ENCODE measurements at places on chromosomes 4 and X.
A peak's percentile ranks its signal among the peaks of the same experiment; 100 is the strongest.

DNA sequence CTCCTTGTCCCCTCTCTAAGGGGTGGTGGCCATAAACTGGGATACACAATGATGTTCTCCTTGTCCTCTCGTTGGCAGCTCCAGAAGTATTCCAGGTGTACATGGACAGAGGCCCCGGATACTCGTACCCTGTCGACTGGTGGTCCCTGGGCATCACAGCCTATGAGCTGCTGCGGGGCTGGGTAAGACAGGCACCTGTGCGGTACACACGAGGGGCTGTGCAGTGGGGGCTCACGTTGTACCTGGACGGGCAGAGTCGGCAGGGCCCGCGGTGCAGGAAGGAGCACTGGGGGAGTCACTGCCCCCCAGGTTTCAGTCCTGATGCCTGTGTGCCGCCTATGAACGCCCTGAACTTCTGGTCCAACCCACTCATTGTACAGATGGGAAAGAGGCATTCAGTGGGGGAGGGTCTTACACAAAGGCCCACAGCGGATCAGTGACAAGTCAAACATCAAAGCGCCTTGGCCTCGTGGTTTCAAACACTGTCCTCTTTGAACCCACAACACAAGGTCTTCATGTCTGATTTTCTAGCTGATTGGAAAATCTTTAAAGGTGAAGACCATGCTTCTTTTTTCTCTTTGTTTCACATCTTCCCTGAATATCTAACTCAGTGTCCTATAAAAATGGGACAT is 261.6 kb downstream of the EVC2 start:
- no peak for DNase-seq

DNA sequence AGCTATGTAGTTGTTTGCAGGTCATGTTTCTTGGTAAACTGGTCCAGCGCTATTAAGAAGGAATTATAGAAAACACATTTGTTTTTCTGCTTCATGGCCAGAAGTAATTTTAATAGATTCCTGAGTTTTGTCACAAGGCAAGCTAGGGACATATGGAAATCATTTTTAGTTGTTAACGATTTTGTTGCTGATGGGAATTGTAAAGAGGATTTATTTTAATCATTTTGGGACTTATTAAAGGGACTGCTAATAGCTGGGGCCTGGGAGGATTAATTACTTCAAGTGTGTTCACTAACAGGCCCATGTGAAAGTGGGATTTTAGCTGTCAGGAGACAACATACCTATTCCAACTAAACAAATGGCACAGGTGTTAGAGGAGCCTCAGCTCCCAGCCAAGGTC is 492.0 kb upstream of the ARX start:
- DNase-seq: no peak

DNA sequence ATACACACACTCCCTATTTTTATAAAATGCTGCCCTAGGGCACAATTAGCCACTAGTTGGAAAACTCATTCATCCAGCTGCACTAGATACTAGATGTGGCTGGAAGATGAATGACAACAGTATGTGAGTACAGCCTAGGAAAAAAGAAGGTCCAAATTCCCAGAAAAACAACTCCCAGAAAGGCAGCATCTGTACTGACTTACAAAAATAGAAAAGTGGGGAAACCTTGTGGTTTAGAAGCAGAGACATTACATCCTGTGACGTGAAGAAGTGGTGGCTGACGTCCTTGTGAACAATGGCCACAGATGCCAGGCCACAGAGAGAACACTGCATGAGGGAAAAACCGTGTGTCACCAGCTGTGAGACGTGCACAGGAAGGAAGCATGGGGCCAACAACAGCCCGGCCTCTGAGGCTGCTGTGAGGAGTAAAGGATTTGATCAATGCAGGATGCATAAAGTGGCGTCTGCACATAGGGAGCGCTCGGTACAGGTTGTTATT is 81.2 kb downstream of the SPRY1 start:
- DNase-seq: no peak

DNA sequence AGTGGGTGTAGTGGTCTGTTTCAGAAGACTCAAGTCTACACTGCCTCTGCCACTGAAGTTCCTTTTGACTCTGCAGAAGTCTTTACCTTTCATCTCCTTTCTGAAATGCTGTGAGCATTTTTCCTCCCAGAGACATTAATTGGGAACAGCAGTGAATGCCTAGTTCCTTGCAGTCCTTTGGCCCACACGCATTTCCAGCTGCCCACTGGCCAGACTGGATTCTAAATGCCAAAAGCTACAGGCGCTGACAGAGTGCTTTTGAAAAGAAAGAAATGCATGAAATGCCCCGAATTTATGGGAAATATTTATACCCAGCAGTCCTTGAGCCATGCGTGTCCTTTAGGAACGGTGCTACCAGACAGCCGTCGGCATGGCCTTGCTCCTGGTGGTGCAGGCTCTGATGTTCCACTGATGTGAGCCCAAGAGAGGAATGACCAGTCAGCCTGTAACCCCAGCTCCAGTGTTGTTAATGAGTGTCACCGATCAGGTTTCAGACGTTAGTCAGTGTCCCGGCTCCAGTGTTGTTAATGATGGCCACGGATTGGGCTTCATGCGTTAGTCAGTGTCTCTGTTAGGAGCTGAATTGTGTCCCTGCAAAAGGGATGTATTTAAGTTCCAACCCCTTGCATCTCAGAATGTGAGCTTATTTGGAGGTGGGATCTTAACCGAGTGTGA is 132.6 kb downstream of the TBL1X start:
- no peak for DNase-seq

GRCh38 chr4:141021397-141022110 is 111.7 kb downstream of the RNF150 start:
- DNase-seq: no peak

DNA sequence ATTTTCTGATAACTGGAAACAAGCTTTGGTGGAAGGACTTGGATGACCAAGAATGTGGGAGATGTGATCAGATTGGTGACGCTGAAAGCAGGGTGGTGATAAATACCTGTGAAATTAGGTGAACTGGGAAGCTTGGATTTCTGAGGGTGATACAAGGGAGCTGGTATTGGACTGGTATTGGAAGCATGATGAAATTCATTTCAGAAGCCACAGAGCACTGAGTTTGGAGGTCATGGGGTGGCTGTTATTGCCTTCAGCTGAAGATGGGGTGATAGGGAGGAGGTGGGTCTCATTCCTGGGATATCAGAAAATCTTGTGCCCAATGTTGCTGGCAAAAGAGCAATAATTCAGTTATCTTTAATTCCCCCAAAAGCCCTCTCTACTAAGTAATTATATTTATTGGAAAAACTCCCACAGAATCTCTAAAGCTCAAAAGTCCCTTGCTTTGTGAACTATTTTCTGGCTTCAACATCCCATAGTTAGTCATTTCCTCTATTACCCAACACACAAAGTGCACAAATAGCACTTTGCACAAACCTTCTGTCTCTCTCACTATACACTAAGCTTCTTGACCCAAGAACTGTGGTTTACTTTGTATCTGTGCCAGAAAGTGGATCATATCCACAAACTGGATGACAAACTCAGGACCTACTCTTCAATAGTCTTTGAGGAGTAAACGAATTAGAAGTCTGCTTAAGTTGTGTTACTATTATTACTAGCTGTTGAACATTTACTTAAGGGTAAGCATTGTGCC is 23.1 kb upstream of the CAMK2D start:
- no peak for DNase-seq

- no peak for DNase-seq
These were observed 83.4 kb downstream of the SHISA3 start for GRCh38 chr4:42480717-42481116.

DNA sequence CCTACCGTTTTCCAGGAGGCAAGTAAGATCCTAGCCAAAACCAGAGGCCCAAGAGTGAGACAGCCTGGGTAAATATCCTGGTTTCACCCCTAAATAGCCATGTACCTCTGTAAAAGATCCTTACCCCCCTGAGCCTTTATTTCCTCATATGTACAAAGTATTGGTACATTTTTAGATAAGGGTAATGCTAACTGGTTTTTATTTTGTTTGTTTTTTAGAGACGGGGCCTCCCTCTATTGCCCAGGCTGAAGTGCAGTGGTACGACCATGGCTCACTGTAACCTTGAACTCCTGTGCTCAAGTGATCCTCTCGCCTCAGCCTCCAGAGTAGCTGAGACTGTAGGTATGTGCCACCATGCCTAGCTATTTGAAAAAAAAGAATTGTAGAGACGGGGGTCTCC is 29.4 kb downstream of the SERPINA7 start:
- no peak for DNase-seq

GRCh38 chrX:11367609-11368430 is 74.6 kb downstream of the AMELX start:
- no peak for DNase-seq

GRCh38 chr4:71586087-71586763 is 197.7 kb downstream of the GC start:
- DNase-seq: no peak

DNA sequence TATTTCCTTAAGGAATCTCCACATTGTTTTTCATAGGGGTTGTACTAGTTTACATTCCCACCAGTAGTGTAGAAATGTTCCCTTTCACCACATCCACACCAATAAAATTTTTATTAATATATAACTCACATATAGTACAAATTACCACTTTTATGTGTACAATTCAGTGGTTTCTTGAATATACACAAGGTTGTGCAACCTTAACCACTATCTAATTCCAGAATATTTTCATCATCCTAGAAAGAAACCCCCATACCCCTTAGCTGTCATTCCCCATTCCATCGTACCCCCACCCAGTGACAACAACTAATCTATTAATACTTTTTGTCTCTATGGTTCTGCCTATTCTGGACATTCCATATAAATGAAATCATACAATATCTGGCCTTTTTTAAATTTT is 108.3 kb upstream of the USP9X start:
- DNase-seq: no peak

DNA sequence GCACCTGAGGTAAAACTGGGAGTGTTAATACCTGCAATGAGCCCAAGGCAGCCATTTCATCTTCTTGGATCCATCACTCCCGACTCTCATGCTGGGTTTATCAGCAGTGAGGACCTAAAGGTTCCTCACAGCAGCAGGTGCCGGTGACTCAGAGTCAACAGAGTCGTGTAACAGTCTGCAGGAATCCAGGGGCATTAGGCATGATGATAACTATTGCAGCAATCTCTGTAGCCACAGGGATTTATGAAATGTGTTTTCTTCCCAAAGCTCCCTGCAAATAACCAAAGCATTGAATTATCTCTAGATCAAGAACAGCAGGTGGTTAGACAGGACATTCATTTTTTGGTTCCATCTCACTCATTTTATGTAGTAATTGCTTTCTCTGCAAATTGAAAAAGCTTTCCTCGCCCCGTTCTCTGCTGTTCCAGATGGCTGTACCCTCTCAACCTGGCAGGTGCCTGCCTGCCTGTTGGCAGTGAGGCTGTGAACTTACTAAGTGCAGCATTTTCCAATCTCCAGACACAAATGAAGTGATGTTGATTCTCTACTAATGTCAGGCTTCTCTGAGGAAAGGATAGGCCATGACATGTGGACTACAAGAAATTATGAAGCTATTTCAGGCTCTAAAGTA is 48.1 kb upstream of the TSPAN7 start:
- DNase-seq: peak; percentile 37

- no peak for DNase-seq
These were observed 32.1 kb downstream of the SLC34A2 start for GRCh38 chr4:25687773-25688172.

DNA sequence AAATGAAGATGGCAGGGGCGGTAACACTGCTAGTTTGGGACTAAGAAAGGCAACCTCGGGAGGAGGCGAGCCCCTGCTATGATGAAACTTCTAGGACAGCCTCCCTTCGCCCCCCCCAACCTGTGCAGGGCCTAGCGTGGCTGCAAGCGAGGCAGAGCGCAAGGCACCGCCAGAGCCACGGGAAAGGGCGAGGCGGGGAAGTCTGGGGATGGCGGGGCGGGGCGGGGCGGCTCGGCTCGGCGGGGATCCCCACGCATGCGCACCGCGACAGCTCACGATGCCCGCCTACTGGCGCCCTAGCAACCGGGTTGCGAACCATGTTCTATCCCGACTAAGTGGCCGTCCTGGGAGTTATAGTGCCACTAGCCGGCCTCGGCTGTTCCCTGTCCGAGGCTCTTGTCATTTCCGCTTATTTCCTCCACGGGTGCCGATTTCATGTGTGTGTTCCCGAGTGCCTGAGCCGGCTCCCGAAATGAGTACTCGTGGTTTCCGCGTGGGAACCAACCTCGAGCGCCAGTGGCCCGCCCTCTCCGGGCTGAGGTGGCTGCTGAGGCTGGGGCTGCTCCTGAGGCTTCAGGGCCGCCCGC is 28.7 kb upstream of the RBMX start:
- peak; percentile 85 for DNase-seq

- no peak for DNase-seq
These were observed 55.0 kb downstream of the HTT-AS start for GRCh38 chr4:3019145-3019846.

DNA sequence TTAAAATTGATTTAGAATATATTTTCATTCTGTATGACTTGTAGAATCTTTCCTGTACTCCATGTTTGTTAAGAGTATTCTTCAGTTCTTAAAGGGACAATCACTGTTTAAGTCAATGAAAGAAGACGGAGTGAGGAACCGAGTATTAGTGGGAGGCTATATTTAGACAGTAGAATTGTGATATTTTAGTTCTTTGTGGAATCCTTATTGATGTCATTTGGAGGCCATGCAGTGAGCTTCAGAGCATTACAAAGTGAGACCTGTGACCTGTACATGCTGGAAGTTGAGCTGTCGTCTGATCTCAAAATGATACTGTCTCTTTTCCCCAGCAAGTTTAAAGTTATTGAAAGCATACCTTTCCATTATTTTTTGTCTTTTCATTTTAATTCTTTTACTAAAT is 394.7 kb downstream of the GALNTL6 start:
- no peak for DNase-seq

DNA sequence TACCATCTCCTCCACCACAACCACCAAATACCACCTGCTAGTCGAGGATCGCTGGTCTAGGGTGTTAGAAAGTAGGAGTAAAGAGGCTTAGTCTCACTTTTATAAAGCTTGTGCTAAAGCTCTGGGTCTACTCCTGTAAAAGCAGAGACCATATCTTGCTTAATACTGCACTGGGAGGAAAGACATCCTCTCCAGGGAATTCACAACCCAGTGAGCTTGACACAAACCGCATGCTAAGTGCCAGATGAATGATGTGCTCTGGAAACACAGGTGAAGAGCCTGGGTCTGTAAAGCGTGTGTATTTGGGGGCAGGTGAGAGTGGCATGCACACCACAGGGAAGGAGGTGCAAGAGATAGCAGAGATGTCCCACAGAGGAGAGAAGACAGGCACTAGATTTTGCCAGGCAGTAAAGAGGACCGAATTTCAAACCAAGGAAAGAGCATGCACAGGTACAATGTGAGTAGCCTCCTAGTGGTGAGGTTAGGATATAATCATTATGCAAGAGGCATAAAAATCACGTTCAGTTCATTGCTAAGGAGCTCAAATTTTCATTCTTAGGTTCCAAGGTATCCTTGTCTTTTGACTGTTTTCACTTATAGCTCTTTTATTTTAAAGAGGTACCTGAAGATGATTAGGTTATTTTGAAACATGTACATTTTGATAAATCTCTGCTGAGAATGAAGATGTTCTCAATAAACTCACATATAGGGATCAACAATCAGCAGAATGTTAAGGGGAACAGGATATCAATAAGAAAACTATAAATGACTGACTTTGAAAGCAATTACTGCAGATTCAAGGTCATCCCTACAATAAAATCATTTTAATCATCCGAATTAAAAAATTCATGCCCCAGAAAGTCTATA is 20.7 kb downstream of the TAPT1 start:
- peak; percentile 44 for DNase-seq

- no peak for DNase-seq
These were observed 146.2 kb downstream of the TEX11 start for GRCh38 chrX:70762285-70762684.

- no peak for DNase-seq
These were observed 1.9 kb downstream of the BCORL1 start for GRCh38 chrX:129984111-129984958.

GRCh38 chr4:38236003-38236402 is 275.8 kb downstream of the PTTG2 start:
- DNase-seq: no peak

All from NCI-H1417 (cell line).